Activated CD4-positive, alpha-beta T cell treated with anti-CD3 and anti-CD28 coated beads, Interleukin-2, amount 50 U/mL, for 48 hours (primary cell): ENCODE measurements at places on chromosomes 1 and 21.

DNA sequence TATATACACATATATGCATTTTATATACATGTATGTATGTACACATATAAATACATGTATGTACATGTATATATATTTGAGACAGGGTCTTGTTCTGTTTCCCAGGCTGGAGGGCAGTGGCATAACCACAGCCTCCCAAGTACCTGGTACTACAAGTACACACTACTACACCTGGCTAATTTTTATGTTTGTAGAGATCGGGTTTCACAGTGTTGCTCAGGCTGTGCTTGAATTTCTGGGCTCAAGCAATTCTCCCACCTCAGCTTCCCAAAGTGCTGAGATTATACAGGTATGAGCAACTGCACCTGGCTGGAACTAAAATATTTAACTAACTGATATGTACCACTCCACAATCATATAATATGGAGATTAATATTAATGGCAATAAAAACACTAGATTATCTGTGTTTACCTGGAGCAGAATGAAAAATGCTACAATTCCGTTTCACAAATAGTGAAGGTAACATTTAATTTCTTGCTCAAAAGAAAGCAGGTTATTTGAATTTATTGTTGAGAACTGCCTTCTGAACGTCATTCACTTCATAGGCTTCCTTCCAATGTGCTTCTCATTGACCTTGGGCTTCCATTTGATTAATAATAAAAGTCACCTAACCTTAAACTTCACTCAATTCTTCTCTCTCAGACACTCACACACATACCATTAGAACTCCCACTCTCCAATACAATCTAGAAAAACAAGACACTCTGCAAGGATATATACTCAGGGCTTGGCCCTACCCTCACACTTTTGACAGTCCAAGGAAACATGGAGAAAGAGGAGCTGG lies 57.0 kb downstream of the PTGER3 start:
- DNase-seq: no peak

GRCh38 chr1:41135196-41135947 lies 106.7 kb downstream of the SCMH1 start:
- DNase-seq: no peak

DNA sequence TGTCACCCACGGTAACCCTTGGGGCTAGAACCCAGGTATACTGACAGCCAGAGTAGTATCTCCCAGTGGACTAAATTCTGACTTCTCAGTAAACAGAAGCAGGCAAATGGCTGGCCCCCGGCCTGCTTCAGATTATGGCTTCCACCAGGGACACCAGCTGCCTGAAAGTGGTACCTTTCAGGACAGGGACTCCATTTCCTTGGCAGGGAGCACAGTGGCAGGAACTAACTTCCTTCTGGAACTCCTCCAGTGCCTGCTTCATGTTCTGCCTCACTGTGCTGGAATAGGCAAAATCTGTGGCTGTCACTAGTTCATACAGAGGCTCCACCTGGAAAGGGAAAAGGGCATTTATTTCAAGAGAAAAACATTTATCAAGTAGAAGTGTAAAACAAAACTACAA lies 32.7 kb downstream of the C8B start:
- DNase-seq: no peak

- DNase-seq: no peak
Measured at GRCh38 chr1:221011145-221011544, 131.9 kb downstream of the HLX start.

DNA sequence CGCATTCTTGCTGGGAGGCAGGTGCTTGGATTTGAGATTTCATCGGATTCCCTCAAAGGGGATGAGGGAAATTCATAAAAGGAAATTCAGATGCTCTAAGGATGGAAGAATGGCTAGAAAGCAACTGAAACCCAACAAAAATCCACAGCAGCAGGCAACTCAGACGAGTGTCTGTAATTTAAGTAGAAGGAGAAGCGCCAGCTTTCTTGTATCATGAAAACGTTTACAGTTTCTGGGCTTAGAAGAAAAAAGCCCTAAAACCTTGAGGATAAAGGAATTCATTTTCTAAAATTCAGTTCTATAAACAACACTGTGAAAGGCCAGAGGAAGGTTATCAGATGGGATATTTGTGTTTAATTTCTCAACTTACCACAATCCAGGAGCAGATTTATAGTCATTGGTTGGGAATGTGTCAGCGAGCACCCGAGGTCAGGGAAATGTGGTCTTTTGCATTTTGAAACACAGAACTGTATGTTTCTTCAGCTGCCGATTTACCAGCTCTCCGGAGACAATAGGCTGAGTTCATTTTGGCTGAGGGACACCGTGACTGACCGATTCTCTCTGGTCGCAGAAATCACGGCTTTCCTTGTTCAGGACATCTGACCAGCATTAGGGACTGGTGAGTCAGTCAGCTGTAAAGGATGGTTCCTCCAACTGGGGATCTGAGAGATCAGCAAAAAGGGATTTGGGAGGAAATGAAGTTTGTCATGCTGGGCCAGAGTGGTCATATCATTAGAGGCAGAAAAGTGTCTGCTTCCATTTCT lies 111.6 kb upstream of the ERRFI1 start:
- DNase-seq: no peak
